ENCODE measurements at places on chromosomes 12 and 14.

DNA sequence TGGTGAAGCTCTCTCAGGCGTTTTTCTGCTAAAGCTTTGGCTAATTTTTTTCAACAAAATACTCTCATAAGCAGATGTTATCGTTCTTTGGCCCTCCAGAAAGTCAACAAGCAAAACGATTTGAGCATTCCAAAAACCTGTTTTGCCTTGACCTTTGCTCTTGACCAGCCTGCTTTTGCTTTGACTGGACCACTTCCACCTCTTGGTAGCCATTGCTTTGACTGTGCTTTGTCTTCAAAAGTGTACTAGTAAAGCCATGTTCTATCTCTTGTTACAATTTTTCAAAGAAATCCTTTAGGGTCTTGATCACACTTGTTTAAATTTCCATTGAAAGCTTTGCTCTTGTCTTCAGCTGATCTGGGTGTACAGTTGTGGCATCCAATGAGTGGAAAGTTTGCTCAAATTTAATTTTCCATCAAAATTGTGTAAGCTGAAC, 10.7 kb upstream of the ARID4A start:
- DNase-seq: no peak

GRCh38 chr14:92974541-92975345, 51.8 kb downstream of the CHGA start:
- no peak for DNase-seq

GRCh38 chr12:50188875-50189575, 21.9 kb upstream of the CERS5 start:
- no peak for DNase-seq

DNA sequence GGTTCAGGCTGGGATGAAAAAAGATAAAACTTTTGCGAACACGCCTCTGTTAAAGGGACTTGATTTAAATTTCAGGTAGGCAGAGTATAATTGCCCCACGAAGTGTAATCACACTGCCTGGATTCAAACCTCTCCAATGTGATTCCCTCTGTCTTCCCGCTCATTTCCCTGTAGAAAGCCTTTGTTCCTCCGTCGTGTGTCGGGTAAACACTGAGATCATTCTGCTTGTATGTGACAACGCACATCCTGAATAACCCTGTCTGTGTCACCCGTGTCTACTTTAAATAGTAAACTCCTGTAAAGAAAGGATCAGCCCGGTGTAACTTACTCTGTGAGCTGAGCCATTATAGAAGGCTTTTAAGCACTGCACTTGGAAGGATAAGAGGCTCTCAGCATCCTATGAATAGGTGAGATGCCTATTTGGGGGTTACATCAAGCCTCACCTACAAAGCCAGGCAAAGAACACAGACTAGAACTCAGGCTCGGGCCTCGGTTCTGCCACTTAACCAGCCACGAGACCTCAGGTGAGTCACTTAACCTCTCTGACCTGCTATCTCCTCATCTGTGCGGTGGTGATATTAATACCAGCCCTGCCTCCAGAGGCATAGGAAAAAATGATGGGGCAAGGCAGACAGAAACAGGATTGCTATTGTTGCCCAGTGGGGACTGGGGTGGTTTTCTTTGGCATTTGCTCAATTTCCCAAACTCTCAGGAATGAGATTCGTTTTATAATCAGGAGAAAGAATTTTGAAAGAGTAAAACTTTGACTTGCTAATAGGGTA, 74.2 kb downstream of the RBM19 start:
- DNase-seq: no peak

GRCh38 chr12:88546853-88547252, 33.4 kb downstream of the KITLG start:
- no peak for DNase-seq

- no peak for DNase-seq
Measured at GRCh38 chr12:32559434-32559833, 119.7 kb upstream of the DNM1L start.

DNA sequence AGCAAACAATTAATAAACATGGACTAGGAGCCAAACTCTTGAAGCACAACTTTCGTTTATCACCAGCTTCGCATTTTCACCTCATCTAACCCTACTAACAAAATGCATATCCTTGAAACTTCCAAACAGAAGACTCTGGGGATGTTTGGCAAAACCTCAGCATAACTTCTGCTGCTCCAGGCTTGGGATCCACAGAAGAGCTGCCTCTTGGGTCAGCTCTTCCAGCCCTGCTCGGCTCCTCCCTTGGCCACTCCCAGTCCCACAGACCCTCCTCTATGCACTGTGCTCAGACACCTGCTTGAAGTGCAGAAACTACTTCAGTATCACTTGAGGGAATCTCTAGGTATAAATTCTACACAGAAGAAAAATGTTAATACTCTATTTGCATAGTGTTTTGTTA, 110.0 kb upstream of the AMIGO2 start:
- no peak for DNase-seq

DNA sequence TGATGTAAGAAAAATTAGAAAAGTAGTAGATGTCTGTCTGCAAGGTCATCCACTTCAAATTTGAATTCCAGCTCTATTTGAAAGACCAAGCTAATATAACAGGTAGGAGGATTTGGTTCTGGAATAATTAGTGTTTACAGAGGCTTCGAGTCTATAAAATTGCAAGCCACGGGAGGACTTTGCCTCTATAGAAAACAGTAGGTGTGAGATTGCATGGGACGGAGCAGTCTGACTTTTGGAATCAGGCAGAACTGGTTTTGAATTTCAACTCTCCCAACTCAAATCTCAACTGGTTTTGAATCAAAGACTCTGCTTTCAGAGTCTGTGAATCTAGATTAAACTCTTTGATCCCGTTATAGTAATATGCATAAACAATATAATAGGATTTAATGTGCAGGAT, 82.4 kb downstream of the PIK3C2G start:
- DNase-seq: no peak

- DNase-seq: no peak
Measured at GRCh38 chr12:26367991-26368730, 172.8 kb downstream of the SSPN start.

- no peak for DNase-seq
Measured at GRCh38 chr12:57470970-57471656, 8.6 kb downstream of the ARHGAP9 start.

DNA sequence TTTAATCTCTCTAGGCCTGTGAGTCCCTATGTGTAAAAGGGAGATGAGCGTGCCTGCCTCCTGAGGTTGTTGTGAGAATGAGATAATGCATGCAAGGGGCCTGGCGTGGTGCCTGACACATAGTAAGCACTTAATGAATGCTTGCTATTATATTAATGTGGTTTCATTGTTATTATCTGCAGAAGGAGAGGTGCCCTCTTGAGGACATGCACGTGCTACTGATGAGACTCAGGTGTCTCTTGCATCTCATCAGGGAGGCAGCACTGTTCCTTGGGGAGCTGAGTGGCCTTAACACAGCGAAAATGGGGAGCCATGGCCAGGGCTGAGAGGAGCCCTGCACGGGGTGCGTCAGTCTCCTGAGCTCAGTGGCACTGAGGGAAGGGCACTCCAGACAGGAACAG, 29.9 kb upstream of the BCDIN3D start:
- DNase-seq: no peak

GRCh38 chr12:49519574-49519936, 19.3 kb upstream of the KCNH3 start:
- DNase-seq: no peak

DNA sequence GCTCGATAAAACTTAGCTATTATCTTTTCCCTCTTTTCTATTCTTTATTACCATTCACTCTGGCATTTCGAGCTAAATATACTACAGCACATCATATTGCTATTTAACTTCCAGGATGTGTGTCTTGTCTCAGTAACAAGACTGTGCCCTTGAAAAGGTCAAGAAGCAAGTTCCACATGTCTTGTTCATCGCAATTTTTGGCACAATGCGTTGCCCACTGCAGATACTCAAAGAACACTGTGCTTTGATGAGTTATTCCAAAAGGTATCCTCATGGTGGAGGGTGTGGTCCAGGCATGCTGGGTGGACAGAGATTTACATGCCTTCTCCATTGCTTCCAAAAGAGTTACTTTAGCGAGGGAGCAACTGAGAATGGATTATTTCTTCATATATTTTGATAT, 6.6 kb downstream of the E2F7 start:
- no peak for DNase-seq

- no peak for DNase-seq
Measured at GRCh38 chr14:65281991-65282895, 130.3 kb upstream of the FUT8 start.

DNA sequence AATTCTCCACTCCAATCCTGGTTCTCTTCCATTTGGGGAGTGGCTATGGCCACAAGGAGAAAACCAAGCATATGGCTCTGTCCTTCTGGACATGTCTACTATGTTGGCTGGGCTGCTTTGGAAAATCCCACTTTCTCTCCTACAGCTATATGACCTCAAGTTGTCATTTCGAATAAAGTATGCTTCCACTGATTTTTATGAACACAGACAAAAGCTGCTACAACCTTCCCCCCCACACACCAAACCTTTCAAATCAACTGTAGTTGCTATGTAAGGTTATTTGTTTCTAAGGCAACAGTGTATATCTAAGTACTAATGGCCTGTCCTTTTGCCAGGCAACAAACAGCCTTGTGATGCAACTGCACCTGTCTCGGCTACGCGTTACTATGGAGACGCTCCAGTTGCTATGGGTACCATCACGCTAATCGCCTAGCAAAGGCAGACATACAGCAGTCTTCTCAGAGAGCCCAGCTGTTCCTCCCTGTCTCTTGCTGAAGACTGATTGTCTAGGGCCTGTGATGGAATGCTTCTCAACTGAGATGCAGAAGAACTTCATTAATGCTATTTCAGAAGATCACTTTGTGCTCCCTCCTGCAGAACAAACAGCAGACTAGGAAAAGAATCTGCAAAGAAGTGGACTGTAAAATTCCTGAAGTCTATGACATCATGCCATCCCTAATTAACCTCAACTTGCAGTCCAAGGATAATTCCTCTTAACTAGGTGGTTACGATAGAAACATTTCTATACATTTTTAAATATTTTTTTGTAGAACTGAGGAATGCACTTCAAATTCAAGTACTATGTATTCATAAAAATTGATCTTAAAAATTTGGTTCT, 67.6 kb downstream of the FOXN3 start:
- no peak for DNase-seq

- no peak for DNase-seq
Measured at GRCh38 chr14:81829447-81829846, 295.8 kb upstream of the SEL1L start.

GRCh38 chr14:72479461-72479931, 414.4 kb downstream of the DPF3 start:
- no peak for DNase-seq

GRCh38 chr12:10186299-10186698, 7.5 kb downstream of the TMEM52B start:
- DNase-seq: no peak

DNA sequence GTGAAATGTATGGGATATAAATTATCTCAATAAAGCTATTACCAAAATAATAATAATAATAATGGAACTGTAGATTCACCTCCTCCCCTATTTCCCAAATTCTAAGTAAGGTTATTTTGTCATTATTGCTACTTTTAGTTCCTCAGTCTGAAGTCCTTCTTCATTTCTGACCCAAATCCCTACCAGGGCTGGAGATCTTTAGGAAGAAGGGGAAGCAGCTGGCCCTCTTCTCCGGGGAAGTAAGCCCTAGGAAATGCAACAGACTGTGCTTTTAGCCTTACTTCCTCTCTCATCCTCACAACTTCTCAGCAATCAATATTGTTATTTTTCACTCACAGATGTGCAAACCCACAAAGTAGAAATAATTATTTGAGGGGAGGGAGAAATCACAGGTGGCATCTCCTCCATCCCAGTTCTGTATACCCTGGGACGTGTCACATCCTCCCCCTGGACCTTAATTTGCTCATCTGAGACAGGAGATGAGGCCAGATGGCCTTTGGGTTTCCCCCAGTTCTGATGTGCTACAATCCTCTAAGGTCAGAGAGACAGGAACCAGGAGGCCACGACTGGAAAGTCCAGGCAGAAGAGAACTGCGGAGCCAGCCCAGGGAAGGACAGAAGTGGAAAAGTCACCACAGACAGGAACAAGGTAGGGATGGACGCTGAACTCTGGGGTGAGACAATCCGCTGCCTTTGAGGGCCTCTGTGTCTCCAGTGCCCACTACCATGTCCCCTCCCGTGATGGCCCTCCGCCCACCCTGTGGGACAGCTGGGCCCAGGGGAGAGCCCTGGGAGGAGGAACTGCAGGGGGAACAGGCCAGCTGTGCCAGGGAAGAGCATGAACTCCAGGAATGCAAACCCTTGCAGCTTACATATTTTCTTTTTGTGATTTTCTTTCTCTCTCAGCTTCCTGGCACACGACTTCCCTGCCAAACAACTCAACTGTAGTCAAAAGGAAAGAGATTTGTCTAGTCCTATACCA, 10.6 kb upstream of the TNFRSF1A start:
- DNase-seq: no peak

GRCh38 chr14:64800000-64800399, 79.7 kb downstream of the SPTB start:
- no peak for DNase-seq

- no peak for DNase-seq
Measured at GRCh38 chr14:92922883-92923743, at the start of gene CHGA. TSS of gene CHGA (plus strand) at chr14:92923150. CDS start at chr14:92923360, 210 bp downstream.

DNA sequence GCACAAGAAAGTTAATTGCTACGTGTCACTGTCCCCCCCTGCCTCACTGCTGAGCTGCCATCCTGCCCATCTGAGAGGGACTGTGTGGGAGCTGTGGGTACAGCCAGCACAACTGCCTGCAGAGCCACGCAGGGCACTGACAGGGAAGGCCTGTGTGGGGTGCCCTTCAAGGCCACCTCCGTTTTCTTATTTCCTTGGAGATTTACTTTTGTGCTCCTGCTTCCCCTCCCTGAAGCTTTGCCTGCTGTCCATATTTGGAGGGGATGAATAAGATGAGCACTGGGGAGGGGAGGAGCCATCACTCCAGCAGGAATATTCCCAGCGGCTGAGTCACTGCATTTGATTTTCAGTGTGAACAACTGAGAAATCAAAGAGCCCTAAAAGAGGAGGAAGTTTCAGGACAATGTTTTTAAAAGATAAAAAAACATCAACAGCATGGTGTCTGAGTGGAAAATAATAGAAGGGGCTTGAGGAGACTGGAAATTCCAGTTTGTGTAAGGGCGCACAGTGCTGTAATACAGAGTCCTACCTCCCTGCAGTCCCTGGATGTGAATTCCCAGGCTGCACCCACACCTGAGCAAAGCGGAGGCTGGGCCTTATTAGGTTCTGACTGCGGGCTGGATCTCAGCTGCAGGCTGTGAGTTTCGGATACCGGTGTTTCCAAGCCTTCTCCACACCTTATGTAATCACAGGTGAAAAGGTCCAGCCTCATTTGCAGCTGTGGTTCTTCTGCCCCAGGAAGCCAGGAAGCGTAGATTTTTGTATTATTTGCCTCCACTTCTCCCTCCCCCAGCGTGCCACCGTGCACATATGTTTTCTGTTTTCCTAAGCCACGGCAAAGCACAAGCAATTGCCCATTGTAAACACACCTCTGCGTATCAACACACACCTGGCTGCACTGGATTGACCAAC, 192.6 kb upstream of the BCL2L14 start:
- DNase-seq: no peak

DNA sequence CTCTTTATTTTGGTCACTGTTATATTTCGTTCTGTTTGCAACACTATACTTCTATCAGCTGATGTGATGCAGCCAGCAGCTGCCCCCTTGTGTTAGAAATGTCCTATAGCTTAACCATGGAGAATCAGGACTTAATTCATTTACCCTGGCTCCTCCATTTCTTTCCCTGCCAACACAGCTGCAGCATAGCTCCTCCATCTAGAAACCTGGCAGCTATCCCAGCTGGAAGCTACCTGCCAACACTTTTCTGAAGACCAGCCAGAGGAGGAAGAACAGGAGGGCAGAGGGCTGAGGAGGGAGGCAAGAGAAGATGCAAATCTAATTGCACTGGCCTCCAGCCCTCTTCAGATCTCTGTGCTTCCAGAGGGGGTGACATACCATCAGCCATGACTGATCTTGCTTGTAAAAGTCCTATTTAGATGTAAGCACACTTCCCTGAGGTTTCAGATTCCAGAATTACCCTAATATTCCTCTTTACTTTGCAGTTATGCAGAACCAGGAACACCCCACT, 156.8 kb upstream of the TMEM260 start:
- no peak for DNase-seq

All from cortex of kidney (tissue), 1 donor.